CD8-positive, alpha-beta memory T cell (primary cell): ENCODE measurements at places on chromosomes 3 and 15.
A peak's percentile ranks its signal among the peaks of the same experiment; 100 is the strongest.

DNA sequence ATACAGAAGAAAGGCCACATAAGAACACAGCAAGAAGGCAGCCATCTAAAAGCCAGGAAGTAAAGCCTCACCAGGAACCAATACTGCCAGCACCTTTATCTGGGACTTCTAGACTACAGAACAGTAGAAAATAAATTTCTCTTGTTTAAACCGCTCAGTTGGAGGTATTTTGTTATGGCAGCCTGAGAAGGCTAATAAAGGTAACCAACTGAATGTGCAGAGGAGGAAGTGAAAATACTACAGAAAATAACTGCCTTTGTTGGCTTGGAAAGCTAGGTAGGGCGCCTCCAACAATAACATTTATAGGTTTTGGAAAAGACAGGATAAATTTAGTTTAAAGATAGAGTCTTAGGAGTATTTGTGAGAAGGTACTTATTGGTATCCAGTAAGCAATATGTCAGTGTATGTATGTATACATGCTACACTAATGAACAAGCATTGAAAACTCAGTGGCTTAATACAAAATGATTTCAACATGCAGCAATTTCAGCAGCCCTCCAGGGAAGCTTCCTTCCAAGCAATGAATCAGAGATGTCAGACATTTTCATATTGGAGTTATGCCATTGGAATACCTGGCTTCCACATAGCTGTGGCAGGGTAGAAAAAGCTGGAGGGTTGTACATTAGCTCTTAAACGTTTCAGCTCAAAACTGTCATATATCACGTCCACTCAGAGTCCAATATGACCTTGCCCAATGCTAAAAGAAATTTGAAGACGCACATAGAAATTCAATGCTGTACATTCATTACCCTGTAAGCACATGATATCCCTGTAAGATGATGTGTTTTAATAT lies 48.9 kb downstream of the ZBBX start:
- DNase-seq: no peak

- no peak for DNase-seq
These were observed 14.9 kb upstream of the NIPA2 start for GRCh38 chr15:22823495-22824128.

DNA sequence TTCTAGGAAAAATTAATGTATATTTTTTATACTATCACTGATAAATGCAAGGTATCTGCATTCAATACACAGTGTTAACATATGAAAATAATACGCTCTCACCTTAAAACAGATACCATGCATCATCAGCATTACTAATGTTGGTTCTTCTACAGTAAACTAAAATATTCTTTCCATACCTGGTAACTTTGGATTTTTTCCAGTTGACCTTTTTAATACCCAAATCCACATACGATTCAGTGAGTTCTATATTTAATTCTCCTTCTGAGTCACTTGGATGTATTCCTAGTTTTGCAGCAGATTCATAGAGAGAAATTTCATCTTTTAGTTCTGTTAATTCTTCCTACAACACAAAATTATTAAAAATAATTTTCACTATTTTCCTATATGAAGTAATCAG lies 29.9 kb downstream of the CEP152 start:
- DNase-seq: no peak

DNA sequence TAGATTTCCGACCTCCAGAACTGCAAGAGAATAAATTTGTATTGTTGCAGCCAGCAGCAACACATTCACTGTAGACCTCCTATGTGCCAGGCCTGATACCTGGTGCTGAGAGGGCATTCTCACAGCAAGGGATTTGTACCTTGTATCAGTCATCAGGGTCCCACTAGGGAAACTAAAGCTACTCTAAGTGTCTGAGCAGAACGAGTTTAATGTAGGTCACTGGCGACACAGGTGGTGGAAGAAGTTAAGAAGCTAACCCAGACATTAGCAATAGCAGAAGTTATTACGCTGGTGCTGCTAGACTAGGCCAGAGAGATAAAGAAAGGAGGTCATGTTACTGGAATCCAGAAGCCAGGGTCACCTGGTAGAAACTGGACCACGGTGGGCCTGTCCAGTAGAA lies 60.5 kb upstream of the BCL6 start:
- DNase-seq: no peak

- DNase-seq: peak; percentile 24
These were observed 1.6 kb upstream of the SIN3A start for GRCh38 chr15:75452865-75453702.

- no peak for DNase-seq
These were observed 160.1 kb downstream of the PLCL2 start for GRCh38 chr3:17044855-17045254.
